ENCODE measurements at places on chromosomes 2 and 18.

GRCh38 chr2:53987336-53987921, 16.6 kb upstream of the PSME4 start:
- H3K4me3 ChIP-seq: no peak overlapping the region
- peaks cover 6% of the 10 kb centered on the region for H3K36me3 ChIP-seq
- H3K27ac ChIP-seq: peak overlapping the region; percentile 74
- no peak for DNase-seq
- no peaks in the 10 kb centered on the region for H3K27me3 ChIP-seq

DNA sequence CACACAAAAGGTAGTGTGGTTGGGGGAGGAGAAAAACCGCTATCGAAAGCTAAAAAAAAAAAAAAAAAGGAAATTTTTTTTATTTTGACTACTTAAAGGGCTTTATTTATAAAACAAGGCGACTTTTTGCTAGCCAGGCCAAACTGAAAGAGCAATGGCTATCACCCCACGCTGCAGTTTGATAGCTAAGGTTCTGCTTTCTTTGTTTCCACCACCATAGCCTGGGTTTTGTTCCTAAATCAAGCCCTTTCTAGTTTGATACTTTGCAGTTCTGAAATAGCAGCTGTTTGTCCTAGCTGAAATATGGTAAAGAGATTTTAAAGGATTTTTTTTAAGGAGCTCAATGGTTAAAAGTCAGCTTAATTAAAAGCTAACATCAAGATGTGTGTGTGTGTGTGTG, 67.4 kb upstream of the ABCA12 start:
- H3K27me3 ChIP-seq: peaks cover 7% of the 10 kb centered on the region
- no peak overlapping the region for H3K4me3 ChIP-seq
- H3K36me3 ChIP-seq: no peaks in the 10 kb centered on the region
- H3K27ac ChIP-seq: no peak overlapping the region
- H3K4me1 ChIP-seq: no peaks in the 10 kb centered on the region
- DNase-seq: no peak

DNA sequence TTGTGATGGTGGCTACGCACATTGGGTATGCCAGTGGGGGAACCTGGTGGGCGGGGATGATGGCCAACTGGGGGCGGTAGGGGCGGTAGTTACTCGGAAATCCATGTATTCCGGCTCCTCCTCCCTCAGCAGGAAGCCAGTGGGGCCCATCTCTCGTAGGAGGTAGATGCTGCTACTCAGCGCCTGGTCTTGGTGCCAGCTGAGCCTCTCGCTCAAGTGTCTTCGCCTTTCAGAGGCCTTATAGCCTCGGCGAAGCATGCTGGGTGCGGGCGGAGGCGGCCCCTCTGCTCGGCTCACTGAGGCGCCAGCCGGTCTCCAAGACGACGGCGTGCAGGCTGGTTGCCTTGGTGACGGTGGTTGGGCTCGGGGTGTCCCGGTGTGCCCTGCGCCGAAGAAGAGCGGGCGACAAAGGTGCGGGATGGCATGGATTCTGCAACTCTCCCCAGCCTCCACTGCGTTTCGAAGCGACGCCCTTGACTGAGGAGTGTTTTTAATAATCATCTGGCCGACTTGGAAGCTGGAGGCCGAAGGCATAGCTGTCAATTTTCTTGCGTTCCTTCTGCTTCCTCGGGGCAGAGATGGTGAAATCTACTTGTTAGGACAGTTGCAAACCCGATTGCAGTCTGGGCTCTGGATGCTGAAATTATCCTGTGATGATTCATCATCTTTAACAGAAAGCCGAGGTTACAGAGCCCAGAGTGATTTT, at the start of gene ZSWIM2:
ZSWIM2 (minus strand) TSS at position 298 of the 706 bp plus-strand sequence; CDS start at position 258, 40 bp downstream.
- no peaks in the 10 kb centered on the region for H3K36me3 ChIP-seq
- DNase-seq: no peak
- peak within 1 kb of the TSS; percentile 28 for H3K4me3 ChIP-seq
- no peaks in the 10 kb centered on the region for H3K27me3 ChIP-seq

DNA sequence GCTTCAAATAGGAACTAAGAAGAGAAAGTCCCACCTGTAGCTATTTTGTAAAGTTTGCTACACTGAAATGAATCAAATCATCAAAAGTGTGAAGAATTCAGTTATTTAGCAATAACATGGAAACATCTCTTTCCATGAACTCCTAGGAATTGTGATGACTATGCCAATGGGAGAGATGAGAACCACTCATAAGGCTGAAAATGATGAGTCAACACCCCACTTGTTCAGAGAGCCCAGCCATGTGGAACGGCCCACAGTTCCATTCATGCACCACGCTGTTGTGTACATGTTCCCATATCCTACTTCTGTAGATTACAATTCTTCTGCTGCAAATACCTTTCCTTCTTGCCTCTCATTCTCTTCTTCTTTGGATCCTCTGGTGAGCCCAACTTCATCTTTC, 645.5 kb upstream of the ID2 start:
- H3K36me3 ChIP-seq: no peaks in the 10 kb centered on the region
- no peak for DNase-seq
- peaks cover 5% of the 10 kb centered on the region for H3K4me1 ChIP-seq
- no peak overlapping the region for H3K4me3 ChIP-seq
- H3K27me3 ChIP-seq: no peaks in the 10 kb centered on the region

DNA sequence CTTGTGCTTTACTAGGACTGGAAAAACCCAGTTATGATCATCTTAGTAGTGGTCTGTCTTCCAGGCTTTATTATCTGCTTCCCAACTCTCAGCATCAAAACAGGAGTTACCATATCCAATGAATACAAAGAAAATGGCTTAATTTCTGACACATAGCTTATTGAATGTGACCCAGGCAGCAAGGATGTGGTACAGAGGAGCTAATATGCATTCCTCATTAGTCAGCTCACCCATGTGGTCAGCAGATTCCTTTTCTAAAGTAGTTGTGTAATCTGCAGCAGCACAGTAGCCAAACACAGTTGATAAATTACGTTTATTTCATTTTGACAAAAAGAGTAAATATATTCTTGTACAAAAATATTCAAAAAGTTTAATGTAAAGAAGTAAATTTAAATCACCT, 43.6 kb downstream of the TSPYL6 start:
- H3K4me3 ChIP-seq: no peak overlapping the region
- H3K27ac ChIP-seq: no peak overlapping the region
- no peak for DNase-seq
- no peaks in the 10 kb centered on the region for H3K4me1 ChIP-seq
- H3K36me3 ChIP-seq: no peaks in the 10 kb centered on the region

GRCh38 chr2:112640800-112641675, 4.7 kb upstream of the SLC20A1 start:
- H3K36me3 ChIP-seq: peaks cover 4% of the 10 kb centered on the region
- no peak overlapping the region for H3K4me3 ChIP-seq
- DNase-seq: no peak
- H3K4me1 ChIP-seq: peaks cover 43% of the 10 kb centered on the region
- no peak overlapping the region for H3K27ac ChIP-seq

DNA sequence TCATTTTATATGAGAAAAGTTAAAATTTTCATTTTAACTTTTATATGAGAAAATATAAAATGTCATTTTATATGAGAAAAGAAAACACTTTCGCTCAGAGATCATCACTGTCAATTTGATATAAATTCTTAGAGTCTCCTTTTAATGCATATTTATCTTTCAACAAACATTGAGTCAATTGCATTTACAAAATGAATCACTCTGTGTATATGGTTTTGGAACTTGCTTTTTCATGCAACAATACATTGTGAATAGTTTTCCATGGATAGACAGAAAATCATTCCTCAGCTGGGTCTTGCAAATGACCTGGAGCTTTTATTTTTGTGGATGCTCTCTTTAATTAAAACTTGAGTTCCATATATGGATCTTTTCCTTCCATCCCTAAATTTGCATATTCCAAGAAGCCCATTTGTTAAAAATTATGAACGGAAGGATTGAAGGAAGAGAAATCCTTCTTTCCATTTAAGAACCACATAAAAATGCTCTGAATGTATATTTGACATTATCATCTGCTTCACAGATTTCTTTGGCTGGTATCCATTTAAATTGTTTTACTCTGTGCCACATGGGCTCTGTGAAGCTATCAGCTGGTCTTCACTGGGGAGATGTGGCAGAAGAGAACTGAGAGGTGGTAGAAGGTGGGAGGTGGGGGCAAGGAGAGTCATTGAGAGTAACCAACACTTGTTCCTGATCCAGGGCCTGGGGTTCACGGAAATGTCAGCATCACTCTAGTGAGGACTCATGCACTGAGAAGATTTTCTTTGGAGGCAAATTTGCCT, 104.1 kb downstream of the QPCT start:
- peaks cover 12% of the 10 kb centered on the region for H3K4me1 ChIP-seq
- peaks cover 26% of the 10 kb centered on the region for H3K27me3 ChIP-seq
- peaks cover 3% of the 10 kb centered on the region for H3K36me3 ChIP-seq

- no peak overlapping the region for H3K4me3 ChIP-seq
- H3K36me3 ChIP-seq: no peaks in the 10 kb centered on the region
- no peaks in the 10 kb centered on the region for H3K4me1 ChIP-seq
- H3K27me3 ChIP-seq: no peaks in the 10 kb centered on the region
- H3K27ac ChIP-seq: no peak overlapping the region
Measured at GRCh38 chr2:73018188-73018825, 53.2 kb downstream of the SFXN5 start.

- no peaks in the 10 kb centered on the region for H3K4me1 ChIP-seq
- H3K4me3 ChIP-seq: no peak overlapping the region
- no peak for DNase-seq
- H3K36me3 ChIP-seq: no peaks in the 10 kb centered on the region
- no peak overlapping the region for H3K27ac ChIP-seq
Measured at GRCh38 chr18:25449046-25449445, 97.1 kb upstream of the ZNF521 start.

GRCh38 chr2:235852526-235852920, 315.7 kb downstream of the GBX2 start:
- H3K4me3 ChIP-seq: no peak overlapping the region
- peaks cover 12% of the 10 kb centered on the region for H3K36me3 ChIP-seq
- no peaks in the 10 kb centered on the region for H3K4me1 ChIP-seq
- DNase-seq: no peak
- H3K27ac ChIP-seq: no peak overlapping the region
- H3K27me3 ChIP-seq: no peaks in the 10 kb centered on the region

DNA sequence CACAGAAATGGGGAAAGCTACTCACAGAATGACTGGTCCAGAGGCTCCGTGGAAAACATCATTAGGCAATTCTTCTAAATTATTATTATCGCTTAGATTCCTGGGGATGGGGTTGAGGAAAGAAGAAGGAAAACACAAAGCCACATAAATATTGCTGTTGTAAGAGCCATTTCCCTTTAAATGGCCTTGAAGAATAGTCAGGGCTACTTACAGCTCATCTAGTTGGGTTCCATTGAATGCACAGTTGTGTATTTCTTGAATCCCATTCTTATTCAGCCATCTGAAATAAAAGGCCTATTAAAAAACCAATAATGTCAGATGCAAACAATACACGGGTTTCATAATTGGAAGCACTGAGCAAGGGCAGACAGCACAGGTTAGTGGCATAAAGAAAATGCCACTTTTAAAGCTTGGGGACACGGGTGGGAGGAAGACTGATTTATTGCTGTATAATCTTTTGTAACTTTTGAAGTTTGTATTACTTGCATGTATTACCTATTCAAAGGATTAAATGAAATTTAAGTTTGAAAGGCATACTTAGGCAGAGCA, 171.4 kb downstream of the FSHR start:
- H3K27me3 ChIP-seq: no peaks in the 10 kb centered on the region
- H3K36me3 ChIP-seq: no peaks in the 10 kb centered on the region
- H3K4me3 ChIP-seq: no peak overlapping the region
- H3K27ac ChIP-seq: no peak overlapping the region
- no peaks in the 10 kb centered on the region for H3K4me1 ChIP-seq

GRCh38 chr2:53170466-53170865, 597.1 kb upstream of the CHAC2 start:
- peaks cover 2% of the 10 kb centered on the region for H3K4me1 ChIP-seq
- H3K27me3 ChIP-seq: no peaks in the 10 kb centered on the region
- no peak for DNase-seq
- no peak overlapping the region for H3K27ac ChIP-seq
- H3K36me3 ChIP-seq: no peaks in the 10 kb centered on the region
- H3K4me3 ChIP-seq: no peak overlapping the region

- no peak overlapping the region for H3K27ac ChIP-seq
- H3K4me1 ChIP-seq: peaks cover 10% of the 10 kb centered on the region
- peaks cover 8% of the 10 kb centered on the region for H3K36me3 ChIP-seq
- no peak overlapping the region for H3K4me3 ChIP-seq
Measured at GRCh38 chr2:232030229-232030628, 68.7 kb downstream of the DIS3L2 start.

DNA sequence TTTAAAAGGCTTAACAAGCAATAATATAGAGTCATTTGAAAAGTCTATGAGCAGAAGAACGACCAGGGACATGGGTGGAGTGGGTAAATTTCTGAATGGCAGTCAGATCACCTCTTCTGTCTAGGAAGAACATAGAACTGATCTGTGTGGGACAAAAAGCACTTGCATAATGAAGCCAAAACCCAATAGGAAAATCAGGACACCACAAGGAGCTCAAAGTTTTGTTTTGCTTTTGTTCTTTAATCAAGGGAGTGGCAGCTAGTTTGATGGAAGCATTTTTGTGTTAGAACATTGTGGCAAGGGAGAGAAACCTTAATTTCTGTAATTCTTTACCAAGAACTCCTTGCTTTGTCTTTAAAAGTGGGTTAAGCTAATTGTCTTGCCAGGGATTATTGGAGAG, 240.2 kb upstream of the TANK start:
- H3K4me3 ChIP-seq: no peak overlapping the region
- H3K27me3 ChIP-seq: peaks cover 22% of the 10 kb centered on the region
- DNase-seq: no peak

DNA sequence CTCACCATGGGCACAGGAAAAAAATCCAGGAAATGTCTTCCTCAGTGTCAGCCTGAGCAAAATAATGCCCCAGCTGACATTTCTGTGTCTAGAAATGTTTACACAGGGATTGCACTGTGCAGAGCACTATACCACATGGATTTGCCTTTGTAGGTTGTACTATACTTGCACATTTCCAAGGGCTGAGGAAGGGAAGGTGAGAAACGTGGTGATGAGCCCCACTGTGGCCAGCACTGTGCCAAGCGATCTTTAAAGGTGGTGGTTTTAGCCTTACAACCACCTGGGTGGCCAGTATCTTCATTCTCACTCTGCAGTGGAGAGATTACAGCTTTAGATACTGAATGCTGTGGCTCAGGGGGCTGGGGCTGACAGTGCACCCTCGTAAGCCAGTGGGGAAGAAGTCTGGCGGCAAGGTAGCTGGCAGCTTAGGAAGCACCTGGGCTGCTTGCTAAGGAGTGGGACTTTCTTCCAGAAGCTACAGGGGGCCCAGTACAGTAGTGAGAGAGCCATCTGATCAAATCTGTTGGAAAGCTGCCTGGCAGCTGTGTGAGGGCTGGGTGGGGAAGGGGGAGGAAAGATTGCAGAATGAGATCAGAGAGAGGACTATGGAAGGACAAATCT, 81.4 kb upstream of the MSH2 start:
- H3K4me3 ChIP-seq: no peak overlapping the region
- H3K27ac ChIP-seq: no peak overlapping the region
- H3K36me3 ChIP-seq: peaks cover 3% of the 10 kb centered on the region

GRCh38 chr18:1011349-1011748, 106.7 kb downstream of the ADCYAP1 start:
- H3K36me3 ChIP-seq: no peaks in the 10 kb centered on the region
- no peak overlapping the region for H3K27ac ChIP-seq
- H3K4me3 ChIP-seq: no peak overlapping the region
- no peaks in the 10 kb centered on the region for H3K27me3 ChIP-seq
- H3K4me1 ChIP-seq: no peaks in the 10 kb centered on the region

Measured in effector memory CD8-positive, alpha-beta T cell (primary cell).